Lower lobe of right lung (tissue), 2 donors: ENCODE measurements at places on chromosomes 3 and 15. TPM values are rescaled to one million over a fixed set of nuclear protein-coding genes. Genes with fewer than 3 reads are reported as not detected.

MAP1A gene
- 7.1 TPM for total RNA-seq

CPN2 gene
- total RNA-seq, result not detected

TNNC1 gene
- total RNA-seq, result 44.0 TPM

- no peaks in the 10 kb centered on the region for H3K27me3 ChIP-seq
- peaks cover 60% of the 10 kb centered on the region for H3K36me3 ChIP-seq
- H3K27ac ChIP-seq, result no peak overlapping the region
- no peak overlapping the region for H3K4me3 ChIP-seq
Measured at GRCh38 chr3:136332776-136333175, 82.6 kb downstream of the PCCB start.

DNA sequence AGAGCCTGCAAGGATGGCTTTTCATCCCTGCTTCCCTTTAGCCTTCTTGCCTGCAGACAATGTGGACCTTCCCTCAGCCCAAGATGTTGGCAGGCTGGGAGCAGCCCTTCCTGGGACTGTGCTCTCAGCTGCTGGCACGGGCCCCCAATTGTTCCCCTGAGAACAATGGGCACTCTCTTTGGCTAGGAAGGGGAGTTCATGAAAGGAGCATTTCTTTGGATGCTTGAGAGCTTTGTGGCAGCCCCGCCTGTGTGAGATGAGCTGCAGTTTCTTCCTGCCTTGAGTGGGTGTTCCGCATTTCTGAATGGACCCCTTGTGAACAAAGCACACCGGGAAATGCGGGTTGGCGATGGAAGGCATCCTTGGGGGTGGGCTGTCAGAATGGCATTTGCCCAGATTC lies 35.0 kb upstream of the BSN start:
- H3K27me3 ChIP-seq, result no peaks in the 10 kb centered on the region
- H3K4me3 ChIP-seq, result no peak overlapping the region
- H3K36me3 ChIP-seq, result peaks cover 41% of the 10 kb centered on the region
- H3K27ac ChIP-seq, result no peak overlapping the region
- H3K4me1 ChIP-seq, result peaks cover 26% of the 10 kb centered on the region

DNA sequence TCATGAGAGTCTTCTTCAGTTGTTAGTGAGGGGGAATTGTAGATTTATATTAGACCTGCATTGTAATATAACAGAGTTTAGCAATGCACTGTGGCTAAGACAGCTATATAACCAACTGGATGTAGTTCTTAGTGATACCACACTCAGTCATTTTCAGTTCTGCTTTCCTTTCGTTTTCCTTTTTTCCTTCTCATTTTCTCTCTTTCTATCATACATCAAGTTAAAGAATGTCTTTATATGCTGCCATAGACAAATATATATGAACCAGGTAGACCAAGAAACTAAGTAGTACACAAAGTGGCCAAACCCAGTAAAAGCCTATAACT lies 43.7 kb upstream of the CD47 start:
- no peaks in the 10 kb centered on the region for H3K27me3 ChIP-seq
- no peaks in the 10 kb centered on the region for H3K36me3 ChIP-seq
- H3K4me1 ChIP-seq, result peaks cover 45% of the 10 kb centered on the region
- no peak for DNase-seq
- H3K27ac ChIP-seq, result peak overlapping the region; percentile 42

DNA sequence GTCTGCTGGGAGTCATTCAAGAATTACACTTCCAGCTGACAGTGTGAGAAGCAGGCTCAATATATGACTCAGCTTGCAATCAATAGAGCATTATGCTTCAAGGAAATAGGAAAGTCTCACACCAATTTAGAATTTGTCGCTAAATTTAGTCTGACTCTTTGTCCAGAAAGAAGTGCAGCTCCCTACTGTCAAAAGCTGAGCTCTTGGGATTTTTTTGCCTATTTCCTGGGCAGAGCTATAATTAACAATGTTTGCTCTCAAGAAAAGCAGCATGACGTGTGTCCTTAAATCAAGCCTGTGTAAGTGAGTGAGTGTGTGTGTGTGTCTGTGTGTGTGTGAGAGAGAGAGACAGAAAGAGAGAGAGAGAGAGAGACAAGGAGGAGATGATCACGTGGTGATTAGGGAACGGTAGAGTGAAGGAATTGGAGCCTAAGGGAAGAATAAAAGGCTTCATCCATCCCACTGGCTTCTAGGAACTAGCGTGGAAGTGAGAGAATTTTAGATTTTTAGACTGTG lies 16.4 kb upstream of the SLC35G2 start:
- H3K27me3 ChIP-seq, result no peaks in the 10 kb centered on the region
- no peak overlapping the region for H3K4me3 ChIP-seq
- DNase-seq, result no peak
- no peaks in the 10 kb centered on the region for H3K36me3 ChIP-seq

DNA sequence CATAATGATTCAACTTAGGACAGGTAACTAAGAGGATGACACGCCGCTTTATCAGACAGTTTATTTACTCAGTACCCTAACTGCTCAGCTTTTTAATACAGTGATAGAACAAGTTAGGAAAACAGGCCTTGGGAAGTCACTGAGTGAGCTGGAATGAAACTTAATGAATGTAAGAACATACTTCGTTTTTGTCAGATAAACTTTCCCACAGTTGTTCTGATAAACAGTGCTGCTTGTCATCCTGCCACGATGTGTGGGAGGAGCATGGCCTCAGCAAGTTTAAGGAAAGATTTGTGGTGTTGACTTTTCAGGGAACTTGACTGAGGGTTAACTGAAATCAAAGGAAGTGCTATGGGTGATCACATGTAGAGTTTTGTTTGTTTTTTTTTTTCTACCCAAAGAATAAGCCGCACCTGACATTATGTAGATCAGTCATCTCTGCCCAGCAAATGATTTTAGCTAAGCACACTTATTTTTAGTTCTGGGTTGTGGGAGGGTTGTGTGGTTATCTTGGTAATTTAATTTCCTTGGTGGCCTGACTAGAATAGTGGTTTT lies 5.6 kb upstream of the P2RY14 start:
- no peaks in the 10 kb centered on the region for H3K27me3 ChIP-seq
- H3K4me1 ChIP-seq, result peaks cover 11% of the 10 kb centered on the region

GRCh38 chr15:57533448-57533799 lies 58.3 kb upstream of the MYZAP start:
- peak overlapping the region; percentile 56 for H3K27ac ChIP-seq
- no peaks in the 10 kb centered on the region for H3K27me3 ChIP-seq
- peaks cover 25% of the 10 kb centered on the region for H3K4me1 ChIP-seq
- no peak for DNase-seq

GRCh38 chr3:189561256-189561655 lies 69.9 kb upstream of the TP63 start:
- no peak overlapping the region for H3K27ac ChIP-seq
- H3K36me3 ChIP-seq, result no peaks in the 10 kb centered on the region
- no peak for DNase-seq
- no peaks in the 10 kb centered on the region for H3K27me3 ChIP-seq
- H3K4me3 ChIP-seq, result no peak overlapping the region

DNA sequence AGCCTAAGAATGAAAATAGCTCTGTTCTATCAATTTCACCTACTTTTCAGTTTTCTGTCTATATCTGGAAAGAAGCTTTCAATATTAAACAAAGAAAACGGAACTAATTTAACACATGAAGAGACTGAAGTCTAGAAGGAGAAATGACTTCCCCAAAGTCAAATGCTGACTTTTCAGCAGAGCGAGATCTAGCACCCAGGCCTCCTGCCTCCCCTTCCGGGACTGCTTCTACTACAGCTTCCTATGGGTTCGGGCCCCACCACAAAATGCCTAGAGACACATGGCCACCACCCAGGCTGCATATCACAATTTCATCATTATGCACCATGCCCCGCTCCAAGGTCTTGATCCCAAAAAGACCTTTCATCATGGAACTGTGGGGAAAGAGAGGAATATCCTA lies 104.5 kb downstream of the SST start:
- H3K27ac ChIP-seq, result no peak overlapping the region
- H3K27me3 ChIP-seq, result no peaks in the 10 kb centered on the region

DNA sequence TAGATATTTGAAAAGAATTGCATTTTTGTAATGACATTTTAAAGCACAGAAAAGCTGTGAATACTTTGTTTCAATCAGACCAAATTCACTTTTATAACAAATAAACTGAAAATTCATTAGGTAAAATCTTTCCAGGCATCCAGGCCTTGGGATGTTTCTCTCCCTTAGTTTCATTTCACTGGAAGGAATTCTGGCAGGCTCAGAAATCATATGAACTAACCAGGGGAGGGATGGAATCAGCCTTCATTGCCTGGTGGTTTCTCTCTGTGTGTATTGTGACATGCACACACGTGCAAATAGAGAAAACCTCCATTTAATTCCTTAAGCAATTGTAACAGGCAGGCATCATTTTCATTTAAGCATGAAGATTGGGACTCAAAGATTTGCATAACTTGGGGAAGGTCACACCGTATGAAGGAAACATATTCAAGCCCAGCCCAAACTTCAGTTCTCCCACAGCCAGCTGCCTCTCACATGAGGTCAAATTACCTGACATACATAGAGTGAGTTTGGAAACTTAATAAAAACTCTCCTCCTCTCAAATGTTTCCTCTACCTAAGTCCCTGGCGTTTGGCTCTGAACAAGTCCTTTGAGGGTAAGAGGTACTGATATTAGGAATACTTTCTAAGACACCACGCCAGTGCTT lies 376.1 kb upstream of the MCTP2 start:
- H3K27me3 ChIP-seq, result no peaks in the 10 kb centered on the region
- no peaks in the 10 kb centered on the region for H3K36me3 ChIP-seq
- no peak overlapping the region for H3K27ac ChIP-seq
- H3K4me3 ChIP-seq, result no peak overlapping the region

- H3K27me3 ChIP-seq, result no peaks in the 10 kb centered on the region
- no peaks in the 10 kb centered on the region for H3K4me1 ChIP-seq
- no peak overlapping the region for H3K4me3 ChIP-seq
- peak; percentile 65 for DNase-seq
Measured at GRCh38 chr15:42131826-42132806, 24.3 kb downstream of the PLA2G4F start.

- H3K36me3 ChIP-seq, result peaks cover 48% of the 10 kb centered on the region
- DNase-seq, result no peak
- no peaks in the 10 kb centered on the region for H3K27me3 ChIP-seq
- H3K4me1 ChIP-seq, result no peaks in the 10 kb centered on the region
- H3K4me3 ChIP-seq, result no peak overlapping the region
Measured at GRCh38 chr3:193614430-193614829, 21.4 kb downstream of the OPA1 start.

- no peak overlapping the region for H3K27ac ChIP-seq
- H3K27me3 ChIP-seq, result no peaks in the 10 kb centered on the region
- H3K36me3 ChIP-seq, result no peaks in the 10 kb centered on the region
- H3K4me1 ChIP-seq, result no peaks in the 10 kb centered on the region
- no peak overlapping the region for H3K4me3 ChIP-seq
- no peak for DNase-seq
Measured at GRCh38 chr15:59380902-59381610, 8.4 kb upstream of the MYO1E start.

GRCh38 chr3:173529062-173529711 lies 131.6 kb downstream of the NLGN1 start:
- H3K4me1 ChIP-seq, result no peaks in the 10 kb centered on the region
- H3K27ac ChIP-seq, result no peak overlapping the region
- H3K4me3 ChIP-seq, result no peak overlapping the region
- H3K27me3 ChIP-seq, result no peaks in the 10 kb centered on the region

DNA sequence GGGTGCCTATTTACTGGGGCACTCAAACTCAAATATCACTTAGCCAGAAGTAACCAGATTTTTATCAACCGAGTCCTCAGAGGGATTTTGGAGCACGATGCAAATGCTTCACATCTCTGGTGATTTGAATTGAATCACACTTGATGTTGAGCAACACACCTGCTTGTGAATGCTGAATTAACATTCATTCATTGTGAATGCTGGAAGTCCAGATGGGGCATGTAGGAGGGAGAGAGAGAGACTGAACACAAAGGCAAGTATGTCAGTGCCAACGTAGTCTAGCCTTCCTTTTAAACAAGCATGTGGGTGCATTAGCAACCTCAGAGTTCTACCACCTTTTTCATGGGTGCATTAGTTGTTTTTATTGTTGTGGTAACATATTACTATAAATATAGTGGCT lies 156.2 kb downstream of the ADAMTSL3 start:
- H3K36me3 ChIP-seq, result no peaks in the 10 kb centered on the region
- no peak for DNase-seq
- H3K27ac ChIP-seq, result no peak overlapping the region
- no peaks in the 10 kb centered on the region for H3K27me3 ChIP-seq

GRCh38 chr3:58679974-58680666 lies 13.5 kb upstream of the FAM3D start:
- no peaks in the 10 kb centered on the region for H3K4me1 ChIP-seq
- no peaks in the 10 kb centered on the region for H3K27me3 ChIP-seq
- DNase-seq, result no peak
- no peak overlapping the region for H3K4me3 ChIP-seq

DNA sequence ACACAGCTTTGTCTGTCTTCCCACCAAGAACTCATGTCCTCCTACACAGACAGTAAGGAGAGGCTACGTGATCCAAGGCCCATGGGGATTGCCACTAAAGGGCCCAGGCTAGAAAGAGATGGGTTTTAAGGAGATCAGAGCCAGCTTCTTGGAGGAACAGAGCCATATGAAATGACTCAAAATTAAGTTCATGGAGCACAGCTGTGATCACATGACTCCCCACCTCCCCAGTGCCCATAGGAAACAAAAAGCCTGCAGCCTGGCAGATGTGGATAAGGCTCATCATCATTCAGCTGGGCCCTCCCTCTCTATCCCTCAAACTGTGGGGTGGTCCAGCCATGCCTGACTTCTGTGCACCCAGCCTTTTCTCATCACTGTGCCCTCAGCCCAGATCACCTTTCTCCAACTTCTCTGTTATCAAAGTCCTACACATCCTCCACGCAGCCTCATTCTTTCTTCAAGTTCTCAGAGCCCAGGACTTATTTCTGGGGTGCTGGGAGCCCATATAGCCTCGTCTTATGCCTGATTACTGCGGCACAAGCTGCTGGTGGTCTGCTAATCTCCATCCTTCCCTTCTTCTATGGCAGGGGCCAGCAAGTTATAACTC lies 137.6 kb downstream of the SMAD6 start:
- H3K27ac ChIP-seq, result peak overlapping the region; percentile 36
- H3K4me1 ChIP-seq, result peaks cover 51% of the 10 kb centered on the region
- peak; percentile 9 for DNase-seq

DNA sequence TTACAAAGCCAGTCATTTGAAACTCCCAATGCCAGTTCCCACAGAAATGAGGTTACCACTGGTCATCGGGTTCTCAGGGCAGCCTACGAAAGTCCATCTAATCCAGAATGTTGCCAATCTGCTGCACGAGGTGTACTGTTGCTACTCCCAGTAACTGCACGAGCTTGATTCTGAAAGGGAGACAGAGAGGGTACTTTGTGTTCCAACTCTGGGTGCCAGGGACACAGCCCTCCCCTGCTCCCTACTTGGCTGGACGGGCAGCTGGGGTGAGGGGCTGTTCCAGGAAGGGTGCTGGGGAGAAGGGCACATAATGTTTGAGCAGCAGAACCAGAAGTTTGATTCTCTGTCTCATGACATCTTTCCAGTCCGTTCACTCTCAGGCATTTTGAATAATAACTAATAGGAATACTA lies 27.1 kb upstream of the OSBPL11 start:
- H3K27me3 ChIP-seq, result no peaks in the 10 kb centered on the region
- peak; percentile 64 for DNase-seq
- H3K4me1 ChIP-seq, result peaks cover 11% of the 10 kb centered on the region
- peak overlapping the region; percentile 56 for H3K27ac ChIP-seq
- no peaks in the 10 kb centered on the region for H3K36me3 ChIP-seq
